ENCODE measurements at places on chromosomes 7 and 10. TPM values are rescaled to one million over a fixed set of nuclear protein-coding genes. Genes with fewer than 3 reads are reported as not detected.

GRCh38 chr10:3122486-3123205 lies 49.9 kb downstream of the PITRM1 start:
- DNase-seq, result no peak

- DNase-seq, result no peak
These were observed 6.9 kb upstream of the GSTO2 start for GRCh38 chr10:104262055-104262454.

DNA sequence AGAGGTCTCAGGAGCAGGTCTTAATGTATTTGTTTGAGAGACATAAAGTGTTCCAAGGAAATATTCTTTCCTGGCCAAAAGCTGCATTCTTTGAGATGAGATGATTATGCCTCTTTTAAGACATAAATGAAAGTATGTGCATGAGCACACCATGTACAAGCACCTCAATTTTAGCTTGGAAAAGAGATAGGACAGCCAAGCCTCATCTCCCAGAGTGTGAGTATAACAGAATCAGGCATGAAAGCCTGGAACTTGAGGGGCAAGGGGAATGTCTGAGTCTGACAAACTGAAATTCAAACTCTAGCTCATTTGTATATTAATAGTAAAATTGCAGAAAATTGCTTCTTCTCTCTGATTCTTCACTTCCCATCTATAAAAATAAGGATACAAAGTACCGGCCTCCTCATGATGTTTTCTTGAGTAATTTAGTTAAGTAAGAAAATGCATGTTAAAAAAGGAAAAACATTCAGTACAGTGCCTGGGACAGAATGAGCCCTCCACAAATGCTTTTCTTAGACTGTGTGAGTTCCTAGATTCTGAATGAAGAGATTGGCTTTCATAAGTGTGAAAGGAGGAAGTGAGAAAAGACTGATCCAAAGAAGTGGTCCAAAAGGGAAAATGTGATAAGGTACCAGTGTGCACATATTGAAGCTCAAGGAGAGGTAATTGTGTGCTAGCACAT lies 1260.9 kb upstream of the SORCS1 start:
- no peak for DNase-seq

GRCh38 chr7:55423277-55423711 lies 58.2 kb downstream of the LANCL2 start:
- no peak for DNase-seq

GRCh38 chr7:128236924-128237586 lies 4.0 kb upstream of the LEP start:
- DNase-seq, result no peak

GRCh38 chr10:12389154-12389734 lies 39.9 kb downstream of the CAMK1D start:
- DNase-seq, result no peak

GRCh38 chr7:24825931-24826661 lies 68.8 kb upstream of the GSDME start:
- no peak for DNase-seq

- DNase-seq, result no peak
These were observed 104.0 kb downstream of the CYTH3 start for GRCh38 chr7:6168477-6168868.

DNA sequence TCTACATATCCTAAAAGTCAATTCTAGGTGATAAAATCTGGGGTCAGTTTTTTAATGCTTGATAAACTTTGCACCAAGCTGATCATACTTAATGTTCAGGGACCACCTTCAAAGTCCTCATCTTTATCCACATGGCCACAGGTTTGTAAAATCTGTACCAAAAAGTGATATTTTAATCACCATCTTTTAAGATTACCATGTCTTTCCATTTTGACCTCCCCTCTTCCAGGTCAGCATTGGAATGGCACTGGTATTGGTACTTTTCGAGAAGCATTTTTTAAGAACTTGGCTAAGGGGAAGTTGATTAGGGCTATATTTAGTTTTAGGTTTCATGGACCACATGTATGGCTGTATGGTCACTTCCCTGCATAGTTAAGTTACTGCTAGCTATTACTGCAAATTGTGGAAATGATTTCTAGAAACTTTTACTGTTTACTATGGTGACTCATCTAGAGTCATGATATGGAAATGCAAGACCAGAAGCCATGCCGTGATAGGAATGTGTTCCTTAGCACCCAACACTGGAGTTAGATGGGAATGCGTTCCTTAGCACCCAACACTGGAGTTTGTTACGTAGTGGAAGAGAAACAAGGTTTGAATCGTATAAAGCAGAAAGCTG lies 50.8 kb upstream of the ABLIM1 start:
- DNase-seq, result no peak

- DNase-seq, result no peak
These were observed 254.1 kb downstream of the RELN start for GRCh38 chr7:103735377-103735776.

GRCh38 chr10:69818676-69819239 lies 17.1 kb downstream of the COL13A1 start:
- DNase-seq, result no peak

DNA sequence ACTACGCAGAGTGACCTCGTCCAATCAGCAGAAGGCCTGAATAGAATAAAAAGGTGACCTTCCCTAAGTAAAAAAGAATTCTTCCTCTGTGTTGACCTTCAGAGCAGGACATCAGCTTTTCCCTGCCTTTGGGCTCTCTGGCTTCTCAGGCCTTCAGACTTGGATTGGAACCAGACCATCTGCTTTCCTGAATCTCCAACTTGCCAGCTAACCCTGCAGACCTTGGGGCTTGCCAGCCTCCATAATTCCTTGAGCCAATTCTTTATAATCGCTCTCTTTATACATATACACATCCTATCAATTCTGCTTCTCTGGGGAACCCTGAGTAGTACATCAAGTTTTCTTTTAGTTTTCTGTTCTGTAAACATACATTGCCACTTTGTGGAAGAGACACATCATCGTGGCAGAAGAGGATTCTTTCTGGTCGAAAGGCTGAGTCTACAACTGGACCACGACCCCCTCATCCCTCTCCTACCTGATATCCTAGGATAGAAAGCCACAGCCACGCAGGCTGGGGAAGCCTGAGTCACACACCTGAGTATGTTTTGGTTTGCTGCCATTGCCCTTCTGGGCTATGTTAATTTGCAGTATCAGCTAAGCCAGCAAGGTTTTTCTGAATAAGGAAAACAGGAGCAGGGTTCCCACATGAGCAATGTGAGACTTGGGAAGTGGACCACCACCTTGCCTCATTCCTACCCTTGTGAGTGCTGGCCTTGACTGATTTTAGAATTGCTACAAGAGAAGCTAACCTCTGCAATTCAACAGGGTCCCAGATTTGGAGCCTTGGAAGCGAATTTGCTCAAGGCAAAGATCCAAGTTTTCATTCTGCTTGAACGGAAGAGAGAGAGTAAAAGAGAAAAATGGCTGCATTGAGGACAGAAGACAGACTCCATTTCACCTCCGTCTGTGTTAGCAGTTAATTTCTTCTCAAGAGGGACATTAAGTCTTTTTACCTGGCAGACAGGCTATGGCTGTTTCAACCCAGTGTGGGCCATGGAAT lies 445.2 kb upstream of the FZD8 start:
- DNase-seq, result no peak

DNA sequence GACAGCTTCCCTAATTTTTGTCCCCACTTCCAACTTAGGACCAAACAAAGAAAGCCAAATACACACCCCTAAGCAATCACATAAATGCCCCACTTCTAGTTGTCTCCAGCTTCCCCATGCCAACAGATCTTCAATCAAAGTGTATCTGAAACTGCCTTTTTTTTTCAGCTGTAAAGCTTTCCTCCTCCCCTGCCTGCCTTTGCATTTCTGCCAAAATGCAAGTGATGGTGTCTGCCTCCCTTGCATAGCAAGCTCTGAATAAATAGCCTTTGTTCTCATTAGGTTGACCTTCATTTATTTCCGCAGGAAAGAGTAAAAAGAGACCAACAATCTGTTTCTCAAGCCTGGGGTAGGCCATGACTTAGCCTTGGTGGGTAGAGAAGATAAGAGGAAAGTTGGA lies 459.4 kb downstream of the GPAM start:
- DNase-seq, result no peak

DNA sequence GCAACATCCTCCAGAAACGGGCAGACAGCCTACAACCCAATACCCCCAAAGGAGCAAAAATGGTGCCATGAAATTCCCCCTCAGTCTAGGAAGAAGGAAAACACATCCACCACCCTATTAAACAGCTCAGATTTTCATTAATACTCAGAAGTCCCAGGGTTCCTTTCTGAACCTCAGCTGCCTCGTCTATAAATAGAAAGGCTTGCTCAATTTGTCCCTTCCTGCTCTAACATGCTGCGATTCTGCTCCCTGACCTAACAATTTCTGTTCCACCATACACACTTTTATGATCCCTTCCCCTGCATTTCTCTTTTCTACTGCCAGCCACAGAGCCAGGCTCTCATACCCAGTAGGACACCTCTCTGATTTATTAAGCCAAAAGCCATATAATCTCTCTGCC lies 68.1 kb downstream of the MTERF1 start:
- DNase-seq, result no peak

DNA sequence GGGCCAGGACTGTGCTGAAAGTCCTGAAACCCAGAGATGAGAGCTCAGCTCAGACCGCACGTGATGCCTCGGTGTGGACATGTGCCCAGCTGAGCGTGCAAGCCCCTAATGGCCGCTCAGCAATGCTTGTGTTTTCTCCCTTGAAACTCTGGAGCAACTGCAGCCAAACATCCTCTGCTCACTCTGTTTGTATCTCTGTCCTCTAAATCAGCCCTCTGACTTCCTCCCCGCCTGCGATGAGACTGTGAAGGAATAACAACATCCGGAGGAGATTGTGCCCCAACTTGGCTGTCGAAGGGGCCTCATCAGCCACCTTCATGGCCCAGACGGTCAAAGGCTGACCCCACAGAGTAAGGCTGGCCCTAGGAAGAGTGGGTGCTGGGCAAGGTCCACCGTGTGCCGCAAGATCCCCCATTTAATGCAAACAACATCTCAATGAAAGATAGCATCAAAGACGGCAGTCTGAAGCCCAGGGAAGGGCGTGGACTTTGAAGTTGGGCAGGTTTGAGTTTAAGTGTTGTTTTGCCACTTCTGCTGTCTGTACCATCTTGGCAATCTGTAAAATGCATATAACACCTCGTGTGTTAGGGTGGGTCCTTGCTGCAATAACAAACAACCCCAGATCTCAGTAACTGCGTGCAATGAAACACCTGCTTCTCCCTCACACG lies 39.9 kb downstream of the CALML3 start:
- no peak for DNase-seq

GRCh38 chr10:132263866-132264265 lies 43.9 kb downstream of the STK32C start:
- peak; percentile 68 for DNase-seq

GRCh38 chr10:100659361-100660098 lies 85.9 kb upstream of the PAX2 start:
- no peak for DNase-seq

DNA sequence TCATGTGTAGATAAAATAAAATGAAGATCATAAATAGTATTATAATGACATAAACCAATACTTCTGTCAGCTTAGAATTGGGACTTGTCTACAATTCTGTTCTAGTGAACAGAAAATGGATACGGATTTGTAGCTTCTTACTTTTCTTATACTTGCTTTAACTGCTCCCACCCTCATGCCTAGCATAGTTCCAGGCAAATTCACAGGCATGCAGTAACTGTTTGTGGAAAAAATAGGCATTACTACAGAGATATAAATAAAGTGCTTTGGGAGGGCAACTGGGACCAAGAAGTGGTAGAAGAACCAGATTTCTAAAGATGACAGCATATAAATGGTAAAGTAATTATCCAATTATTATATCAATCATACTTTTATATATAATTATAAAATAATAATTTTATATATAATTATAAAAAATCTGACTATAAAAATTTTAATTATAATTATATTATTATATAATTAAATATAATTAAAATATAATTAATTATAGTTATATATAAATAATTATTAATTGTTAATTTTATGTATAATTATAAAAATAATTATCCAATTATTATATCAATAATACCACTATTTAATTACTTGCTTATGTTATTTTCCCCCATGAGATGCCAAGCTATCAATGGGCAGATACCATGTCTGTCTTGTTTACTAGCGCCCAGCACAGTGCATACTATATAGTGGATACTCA lies 144.1 kb downstream of the NOC3L start:
- DNase-seq, result no peak

DNA sequence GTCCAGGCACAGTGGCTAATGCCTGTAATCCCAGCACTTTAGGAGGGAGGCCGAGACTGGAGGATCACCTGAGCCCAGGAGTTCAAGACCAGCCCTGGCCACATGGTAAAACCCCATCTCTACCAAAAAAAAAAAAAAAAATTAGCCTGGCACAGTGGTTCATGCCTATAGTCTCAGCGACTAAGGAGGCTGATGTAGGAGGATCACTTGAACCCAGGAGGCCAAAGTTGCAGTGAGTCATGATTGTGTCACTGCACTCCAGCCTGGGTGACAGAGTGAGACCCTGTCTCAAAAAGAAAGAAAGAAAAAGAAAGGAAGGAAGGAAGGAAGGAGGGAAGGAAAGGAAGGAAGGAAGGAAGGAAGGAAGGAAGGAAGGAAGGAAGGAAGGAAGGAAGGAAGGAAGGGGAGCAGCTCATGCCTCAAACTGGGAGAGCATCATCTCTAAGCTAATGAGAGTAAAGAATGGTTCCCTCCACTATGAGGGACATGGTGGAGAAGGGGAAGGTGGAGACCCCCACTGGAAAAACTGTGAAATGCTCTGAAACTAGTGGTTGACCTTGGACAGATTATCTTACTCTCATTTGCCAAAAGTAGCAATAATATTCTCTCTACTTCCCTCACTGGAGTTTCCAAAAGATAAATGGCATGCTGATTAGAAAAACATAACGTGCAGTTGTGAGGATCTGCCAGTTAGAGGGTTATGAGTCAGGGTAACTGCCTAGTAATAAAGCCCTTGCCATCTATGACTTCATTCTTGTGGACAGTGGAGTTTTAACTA lies 16.8 kb downstream of the GIMAP5 start:
- DNase-seq, result peak; percentile 68

GRCh38 chr10:20354166-20354565 lies 537.9 kb downstream of the PLXDC2 start:
- no peak for DNase-seq

DNA sequence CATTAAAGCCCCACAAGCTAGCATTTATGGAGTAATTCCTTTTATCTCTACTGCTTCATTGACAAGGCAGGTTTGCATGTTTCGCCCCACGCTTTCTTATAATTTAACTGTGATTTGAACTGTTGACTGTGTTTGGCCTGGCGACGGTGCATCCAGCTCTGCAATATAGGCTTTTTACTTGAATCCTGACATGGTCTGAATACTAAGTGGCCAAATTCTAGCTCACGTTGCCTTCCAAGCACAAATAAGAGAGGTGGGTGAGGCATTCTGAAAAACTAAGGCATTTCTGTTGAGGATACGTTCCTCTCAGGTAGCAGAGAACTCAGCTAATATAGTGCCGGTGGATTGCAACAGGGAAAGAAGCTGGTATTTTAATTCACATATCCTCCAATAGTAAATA lies 61.8 kb downstream of the NRP1 start:
- no peak for DNase-seq

GRCh38 chr10:3873728-3874461 lies 88.9 kb upstream of the KLF6 start:
- DNase-seq, result peak; percentile 26

- DNase-seq, result no peak
These were observed 204.9 kb downstream of the DOCK4 start for GRCh38 chr7:112001091-112001826.

- no peak for DNase-seq
These were observed 208.4 kb upstream of the KLF14 start for GRCh38 chr7:130942211-130942964.

GRCh38 chr7:50782375-50783208 lies at the start of gene GRB10:
GRB10 (minus strand) TSS chr7:50782896; CDS start chr7:50732322, 50,574 bp downstream.
- peak; percentile 65 for DNase-seq

Gene NEBL
- 0.58 TPM for polyA plus RNA-seq

Gene DOCK1
- polyA plus RNA-seq, result 15.5 TPM

Gene ACHE
- 2.1 TPM for polyA plus RNA-seq

Gene CPA4
- 243 TPM for polyA plus RNA-seq

Gene CTAGE4
- polyA plus RNA-seq, result not detected

Gene GNAT3
- not detected for polyA plus RNA-seq

Gene RSBN1L
- 5.6 TPM for polyA plus RNA-seq

Gene TLX1
- 0.02 TPM for polyA plus RNA-seq

Measured in SK-N-SH (cell line).